ENCODE measurements at places on chromosomes 1 and 21. TPM values are rescaled to one million over a fixed set of nuclear protein-coding genes. Genes with fewer than 3 reads are reported as not detected.

The RGSL1 gene
- not detected for total RNA-seq

GRCh38 chr1:218217040-218217439 is 68.1 kb upstream of the RRP15 start:
- no peak for DNase-seq

GRCh38 chr1:226709953-226710352 is 29.1 kb downstream of the ITPKB start:
- no peak for DNase-seq

The PCP4L1 gene
- total RNA-seq: not detected

- no peak for DNase-seq
Observed at GRCh38 chr1:174875306-174875705, 124.4 kb upstream of the CACYBP start.

The RORC gene
- total RNA-seq: not detected

GRCh38 chr21:35711661-35712060 is 348.7 kb downstream of the SETD4 start:
- DNase-seq: no peak

The SPAG17 gene
- not detected for total RNA-seq

DNA sequence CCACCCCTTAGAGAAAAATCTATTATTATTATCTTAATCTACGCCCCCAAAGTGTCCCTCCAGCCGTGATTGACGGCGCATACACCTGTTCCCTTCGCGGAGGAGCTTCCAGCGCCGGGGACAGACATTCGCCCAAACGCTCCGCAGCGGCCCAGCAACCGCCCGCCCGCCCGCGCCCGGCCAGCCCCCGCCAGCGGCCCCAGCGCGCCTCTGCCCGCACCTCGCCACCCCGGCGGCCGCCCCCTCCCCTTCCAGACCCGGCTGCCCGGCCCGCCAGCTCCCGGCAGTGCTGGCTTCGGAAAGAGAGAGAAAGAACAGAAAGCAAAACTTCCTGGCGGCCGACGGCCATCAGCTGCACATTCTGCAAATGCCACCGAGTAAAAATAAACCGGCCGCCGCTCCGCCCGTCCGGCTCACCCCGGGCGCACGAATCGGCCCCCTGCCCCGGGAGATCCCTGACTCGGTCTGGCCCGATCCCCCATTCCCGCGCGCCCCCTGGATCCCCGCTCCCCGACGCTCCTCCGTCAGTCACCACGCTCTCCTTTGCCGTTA is 1.6 kb downstream of the CASZ1 start:
- peak; percentile 23 for DNase-seq

GRCh38 chr21:36893581-36893980 is 72.9 kb downstream of the HLCS start:
- no peak for DNase-seq

DNA sequence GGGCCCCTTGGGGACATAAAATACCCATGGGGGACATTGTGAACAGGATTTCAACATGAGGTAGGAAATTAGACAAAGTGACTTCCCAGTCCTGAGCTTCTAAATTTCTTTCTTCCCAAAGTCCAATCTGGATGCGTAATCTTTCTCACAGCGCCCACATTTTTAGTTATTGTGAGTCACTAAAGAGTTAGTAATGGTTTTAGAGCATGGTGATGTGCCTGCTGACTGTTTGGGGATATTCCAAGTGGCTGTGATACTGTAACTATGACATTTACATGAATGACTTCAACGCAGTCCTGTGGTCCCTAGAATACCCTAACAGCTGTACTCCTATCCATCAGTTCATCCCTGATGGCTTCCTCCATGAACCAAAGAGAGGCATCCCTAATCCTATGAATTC is 224.0 kb upstream of the COA6 start:
- no peak for DNase-seq

DNA sequence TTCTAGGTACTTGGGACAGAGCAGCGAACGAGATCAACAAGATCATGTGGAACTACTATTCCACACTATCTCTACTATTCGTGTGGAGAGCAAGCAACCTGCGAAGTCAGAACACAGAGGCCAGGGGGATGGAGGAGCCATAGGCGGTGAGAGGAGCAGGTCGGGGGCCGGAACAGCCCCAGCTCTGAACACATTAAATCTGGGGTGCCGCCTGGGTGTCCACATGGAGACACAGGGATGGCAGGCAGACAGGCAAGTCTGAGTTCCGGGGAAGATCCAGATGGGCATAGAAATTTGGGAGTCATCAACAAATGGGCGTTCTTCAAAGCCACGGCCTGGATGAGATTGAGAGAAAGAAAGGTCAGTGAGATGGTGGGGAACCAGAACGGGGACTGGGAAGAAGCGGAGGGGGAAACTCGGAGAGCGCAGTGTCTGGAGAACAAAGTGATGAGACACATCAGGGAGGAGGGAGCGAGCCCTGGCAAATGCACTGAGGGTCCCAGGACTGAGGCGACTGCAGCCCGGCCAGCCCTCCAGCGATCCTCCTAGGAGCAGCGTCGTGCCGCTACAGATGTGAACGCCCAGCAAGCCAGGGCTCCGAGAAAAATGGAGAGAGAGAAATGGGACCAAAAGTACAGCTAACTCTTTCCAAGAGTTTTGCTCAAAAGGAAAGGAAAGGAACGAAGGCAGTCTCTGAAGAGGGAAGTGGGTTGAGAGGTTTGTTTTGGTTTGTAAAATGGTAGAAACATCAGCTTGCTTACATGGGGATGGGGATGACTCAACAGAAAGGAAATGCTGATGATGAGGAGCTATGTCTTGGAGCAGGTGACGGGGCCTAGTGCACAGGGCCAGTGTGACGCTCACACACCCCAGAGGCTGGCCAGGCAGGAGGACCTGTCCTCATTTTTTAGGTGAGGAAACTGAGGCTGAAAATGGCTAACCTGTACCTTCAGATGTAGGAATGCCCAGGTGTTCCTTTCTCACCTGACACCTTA is 84.5 kb downstream of the GLIS1 start:
- DNase-seq: no peak

GRCh38 chr1:101509370-101509769 is 272.6 kb downstream of the S1PR1 start:
- DNase-seq: no peak

The OR2L5 gene
- not detected for total RNA-seq

- DNase-seq: no peak
Observed at GRCh38 chr1:193952778-193953374, 766.5 kb upstream of the B3GALT2 start.

DNA sequence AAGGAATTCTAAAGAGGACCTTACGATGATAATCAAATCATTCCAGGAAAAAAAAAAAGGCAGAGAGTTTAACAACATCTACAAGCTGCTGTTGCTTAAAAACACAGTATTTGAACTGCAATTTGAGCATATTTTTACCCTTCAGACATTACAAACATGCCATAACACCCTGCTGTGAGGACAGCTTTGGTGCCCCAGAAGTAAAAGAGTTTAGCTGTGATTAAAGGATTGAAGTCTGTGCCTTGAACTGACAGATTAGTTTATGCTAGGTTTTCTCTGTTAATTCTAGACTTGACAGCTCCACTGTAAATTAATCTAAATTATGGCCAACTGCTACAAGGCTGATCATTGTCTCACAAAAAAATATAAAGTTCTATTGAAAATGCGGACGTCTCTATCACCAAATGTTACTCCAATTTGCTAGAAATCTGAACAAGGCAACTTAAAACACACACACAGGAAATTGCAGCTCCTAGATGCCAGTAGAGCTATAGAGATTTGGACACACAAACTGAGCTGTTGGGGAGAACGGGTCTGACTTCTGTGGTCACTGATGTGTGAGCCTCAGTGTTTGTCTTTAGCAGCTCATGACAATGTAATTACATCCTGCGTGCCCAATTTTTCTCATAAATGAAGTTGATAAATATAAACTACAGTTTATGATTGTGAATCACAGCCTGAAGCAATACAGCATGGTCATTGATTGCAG is 217.9 kb downstream of the NTNG1 start:
- DNase-seq: peak; percentile 74

GRCh38 chr1:114033216-114033706 is 54.0 kb downstream of the OLFML3 start:
- peak; percentile 60 for DNase-seq

The ASAP3 gene
- 13.8 TPM for total RNA-seq

DNA sequence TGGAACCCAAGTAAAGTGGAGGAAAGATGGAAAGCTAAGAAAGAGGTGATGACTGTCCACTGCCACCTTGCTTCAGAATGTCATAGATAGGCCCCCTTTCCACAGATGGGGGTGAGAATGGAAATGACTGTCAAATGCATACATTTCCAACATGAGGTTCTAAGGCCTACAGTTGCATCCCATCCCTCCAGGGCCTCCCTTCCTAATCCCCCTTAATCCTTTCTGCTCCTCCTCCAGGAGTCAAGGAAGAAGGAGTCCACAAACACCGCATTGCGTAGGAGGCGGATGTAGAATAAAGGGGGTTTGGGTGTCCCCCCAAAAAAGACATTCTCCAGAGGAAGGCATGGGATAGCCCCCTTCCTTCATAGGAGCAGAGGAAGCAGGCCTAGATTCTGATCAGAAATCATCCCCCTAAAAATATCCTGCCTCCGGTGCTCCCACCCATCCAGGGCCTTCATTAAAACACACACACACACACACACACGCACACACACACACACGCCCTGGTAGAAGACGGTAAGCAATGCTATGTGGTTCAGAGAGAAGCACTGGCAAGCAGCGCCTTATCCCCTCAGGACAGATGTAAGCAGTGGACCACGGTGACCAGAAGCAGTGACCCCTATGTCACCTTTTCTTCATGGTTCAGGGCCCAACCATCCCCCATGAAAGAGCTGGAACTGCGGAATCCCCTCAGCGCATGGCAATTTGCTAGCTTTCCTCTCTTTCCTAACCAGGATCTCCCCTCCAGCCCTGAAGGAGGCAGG is 2.0 kb downstream of the SV2A start:
- no peak for DNase-seq

DNA sequence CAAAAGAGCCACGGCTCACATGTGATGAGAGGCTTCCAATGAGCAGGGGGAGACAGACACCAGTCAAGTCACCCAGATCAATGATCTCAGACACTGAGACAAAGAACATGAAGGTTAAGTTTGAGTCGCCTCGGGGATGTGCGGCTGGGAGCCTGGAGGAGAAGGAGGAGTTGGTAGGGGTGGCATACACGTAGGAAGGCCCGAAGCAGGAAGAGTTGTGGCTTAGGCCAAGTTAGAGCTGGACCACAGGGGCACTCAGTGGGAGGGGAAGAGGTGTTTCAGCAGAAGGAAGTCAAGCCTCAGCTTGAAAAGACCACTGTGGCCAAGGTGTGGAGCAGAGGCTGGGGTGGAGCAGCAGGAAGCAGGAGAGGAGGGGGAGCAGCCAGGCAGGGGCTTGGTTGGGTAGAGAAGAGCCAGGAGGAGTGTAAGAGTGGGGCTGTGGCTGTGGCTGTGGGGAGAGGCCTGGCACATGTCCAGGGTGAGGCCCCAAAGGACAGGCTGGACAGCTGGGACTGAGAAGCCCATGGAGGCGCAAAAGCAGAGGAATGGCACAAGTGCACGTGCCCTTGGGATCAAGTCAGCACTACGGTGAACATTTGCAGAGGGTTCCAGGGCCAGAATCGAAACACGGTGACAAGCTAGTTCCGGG is 27.6 kb downstream of the CTNNBIP1 start:
- DNase-seq: no peak

DNA sequence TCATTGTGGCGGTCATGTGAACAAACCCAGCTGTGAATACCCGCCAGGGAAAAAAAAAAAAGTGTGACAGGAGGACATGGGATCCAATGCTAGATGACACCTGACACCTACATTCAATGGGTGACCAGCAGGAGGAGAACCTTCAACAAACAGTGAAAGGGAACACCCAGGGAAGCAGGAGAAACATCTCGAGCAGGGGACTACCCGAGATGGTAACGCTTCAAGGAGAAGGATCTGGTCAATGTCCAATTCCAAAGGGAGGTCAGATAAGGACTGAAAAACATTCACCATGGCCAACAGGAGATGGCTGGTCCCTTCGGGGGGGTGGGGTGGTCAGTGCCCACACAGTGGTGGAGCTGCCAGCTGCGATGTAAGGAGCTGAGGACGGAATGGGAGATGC is 46.3 kb downstream of the PTPN14 start:
- DNase-seq: no peak

GRCh38 chr1:29640428-29640785 is 404.1 kb downstream of the PTPRU start:
- no peak for DNase-seq

The FAM163A gene
- not detected for total RNA-seq

GRCh38 chr1:207305489-207305873 is 16.0 kb upstream of the CD55 start:
- no peak for DNase-seq

The OR14K1 gene
- not detected for total RNA-seq

DNA sequence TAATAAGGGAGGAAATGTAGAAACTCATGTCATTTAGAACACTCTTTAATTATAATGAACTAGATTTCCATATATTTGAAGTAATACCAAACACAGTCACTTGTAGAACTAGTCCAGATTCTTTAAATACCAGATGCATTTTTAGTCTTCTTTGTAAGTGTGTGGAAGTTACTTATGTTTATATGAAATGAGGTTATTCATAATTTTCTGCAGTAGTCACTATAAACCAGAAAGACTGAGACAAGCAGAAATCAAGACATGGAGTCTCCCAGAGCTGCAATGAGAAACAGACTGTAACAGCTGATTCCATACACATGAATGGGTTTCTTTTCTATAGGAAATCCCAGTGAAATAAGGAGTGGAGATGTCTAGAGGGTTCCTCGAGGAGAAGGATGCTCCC is 216.6 kb upstream of the ZP4 start:
- DNase-seq: no peak
